Liver (tissue), 10 donors: ENCODE measurements at places on chromosomes 11 and 22. TPM values are rescaled to one million over a fixed set of nuclear protein-coding genes. Genes with fewer than 3 reads are reported as not detected.

DNA sequence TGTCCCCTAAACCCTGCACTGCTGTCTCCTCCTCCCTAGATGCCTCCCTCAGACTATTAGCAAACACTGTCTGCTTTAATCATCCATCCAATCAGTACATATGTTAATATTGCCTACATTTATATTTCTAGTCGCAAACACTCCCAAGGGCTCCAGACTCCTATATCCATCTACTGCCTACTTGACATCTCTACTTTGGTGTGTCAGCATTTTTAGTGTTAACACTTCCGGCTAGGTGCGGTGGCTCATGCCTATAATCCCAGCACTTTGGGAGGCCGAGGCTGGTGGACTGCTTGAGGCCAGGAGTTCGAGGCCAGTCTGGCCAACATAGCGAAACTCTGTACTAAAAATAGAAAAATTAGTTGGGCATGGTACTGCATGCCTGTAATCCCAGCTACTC lies 5.5 kb upstream of the THOC5 start:
- H3K27me3 ChIP-seq: no peaks in the 10 kb centered on the region
- peaks cover 32% of the 10 kb centered on the region for H3K36me3 ChIP-seq
- peaks cover 21% of the 10 kb centered on the region for H3K4me1 ChIP-seq

The LDHAL6A gene
- not detected for total RNA-seq

DNA sequence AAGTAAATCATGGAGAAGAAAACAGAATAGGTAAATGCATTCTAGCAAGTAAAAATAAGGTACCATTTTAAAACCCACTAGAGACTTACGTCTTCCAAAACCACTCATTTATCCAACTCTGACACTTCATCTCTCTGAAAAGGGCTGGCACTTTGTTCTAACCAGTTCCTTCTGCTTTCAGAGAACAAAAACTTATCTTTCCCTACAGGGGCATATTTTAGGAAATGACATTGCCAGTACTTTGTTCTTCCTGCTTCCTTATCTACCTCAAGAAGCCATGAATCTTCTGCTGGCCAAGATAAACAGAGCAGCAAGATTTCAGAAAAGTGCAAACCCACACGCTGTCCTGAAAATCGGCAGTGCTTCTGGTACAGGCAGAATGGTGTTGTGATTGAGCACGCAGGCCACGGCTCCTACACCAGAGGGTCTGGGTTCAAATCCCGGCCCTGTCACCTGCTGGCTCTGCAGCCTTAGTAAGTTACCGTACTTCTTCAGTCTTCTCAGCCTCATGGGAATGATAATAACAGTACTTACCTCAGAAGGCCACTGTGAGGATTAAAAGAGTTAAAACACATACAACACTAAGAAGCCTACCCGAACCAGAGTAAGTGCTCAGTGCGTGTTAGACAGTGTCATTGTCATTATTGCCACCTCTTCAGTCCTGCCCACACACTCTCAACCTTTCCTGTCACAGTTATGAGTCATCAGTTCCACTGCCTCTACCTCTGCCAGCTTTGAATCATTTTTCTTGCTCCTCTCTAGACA lies 11.0 kb downstream of the MPZL3 start:
- H3K27ac ChIP-seq: peak overlapping the region; percentile 21
- no peak for DNase-seq
- no peaks in the 10 kb centered on the region for H3K27me3 ChIP-seq

- H3K36me3 ChIP-seq: peaks cover 10% of the 10 kb centered on the region
- DNase-seq: no peak
- peak overlapping the region; percentile 88 for H3K4me3 ChIP-seq
- peaks cover 24% of the 10 kb centered on the region for H3K4me1 ChIP-seq
- H3K27me3 ChIP-seq: no peaks in the 10 kb centered on the region
Measured at GRCh38 chr11:209275-210121, 2.0 kb downstream of the RIC8A start.

The TTC38 gene
- 63.9 TPM for total RNA-seq

DNA sequence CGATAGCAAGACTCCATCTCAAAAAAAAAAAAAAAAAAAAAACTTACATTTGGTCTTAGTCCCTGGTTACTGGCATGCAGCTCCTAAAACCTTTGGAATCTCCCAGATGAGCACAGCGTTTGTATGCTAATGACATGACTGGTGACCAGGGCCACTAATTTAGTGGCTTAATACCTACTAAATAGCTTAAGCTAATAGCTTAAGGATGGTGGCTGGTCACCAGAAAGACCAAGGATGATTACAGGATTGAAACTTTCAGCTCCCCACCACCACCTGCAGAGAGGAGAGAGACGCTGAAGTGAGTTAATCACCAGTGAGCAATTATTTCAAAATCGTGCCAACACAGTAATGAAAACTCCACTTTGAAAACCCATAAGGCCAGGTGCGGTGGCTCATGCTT lies 37.1 kb downstream of the DENND5A start:
- H3K27me3 ChIP-seq: no peaks in the 10 kb centered on the region
- H3K4me1 ChIP-seq: peaks cover 10% of the 10 kb centered on the region
- DNase-seq: no peak
- H3K27ac ChIP-seq: no peak overlapping the region
- H3K36me3 ChIP-seq: no peaks in the 10 kb centered on the region

GRCh38 chr11:74397501-74398243 lies 561 bp downstream of the PGM2L1 start:
- no peak overlapping the region for H3K27ac ChIP-seq
- no peaks in the 10 kb centered on the region for H3K36me3 ChIP-seq
- H3K4me3 ChIP-seq: peak overlapping the region; percentile 48
- H3K4me1 ChIP-seq: no peaks in the 10 kb centered on the region
- no peaks in the 10 kb centered on the region for H3K27me3 ChIP-seq

- no peaks in the 10 kb centered on the region for H3K4me1 ChIP-seq
- peak; percentile 84 for DNase-seq
- H3K27me3 ChIP-seq: no peaks in the 10 kb centered on the region
- no peak overlapping the region for H3K4me3 ChIP-seq
- no peak overlapping the region for H3K27ac ChIP-seq
Measured at GRCh38 chr11:61947486-61948210, 2.5 kb upstream of the BEST1 start.

The RAG1 gene
- 4.3 TPM for total RNA-seq

- no peaks in the 10 kb centered on the region for H3K36me3 ChIP-seq
- H3K27me3 ChIP-seq: no peaks in the 10 kb centered on the region
- H3K27ac ChIP-seq: no peak overlapping the region
- peaks cover 7% of the 10 kb centered on the region for H3K4me1 ChIP-seq
- no peak overlapping the region for H3K4me3 ChIP-seq
Measured at GRCh38 chr11:114216796-114217180, 79.4 kb upstream of the NNMT start.

DNA sequence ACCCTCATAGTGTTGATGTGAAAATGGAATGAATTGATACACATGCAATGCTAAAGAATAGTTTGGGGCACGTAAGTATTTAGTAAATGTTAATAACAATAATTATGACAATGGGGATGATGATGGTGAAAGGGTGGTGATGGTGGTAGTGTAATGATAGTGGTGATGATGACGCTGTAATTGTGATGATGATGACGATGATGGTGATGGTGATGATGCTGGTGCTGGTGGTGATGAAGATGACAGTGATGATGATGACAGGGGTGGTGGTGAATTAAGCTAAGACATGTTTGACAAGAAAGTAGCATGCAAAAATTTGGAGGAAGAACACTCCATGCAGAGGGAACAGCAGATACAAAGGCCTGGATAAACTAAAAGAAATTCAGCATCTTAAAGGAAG lies 364.4 kb upstream of the API5 start:
- no peaks in the 10 kb centered on the region for H3K27me3 ChIP-seq
- H3K27ac ChIP-seq: no peak overlapping the region
- no peak overlapping the region for H3K4me3 ChIP-seq
- no peaks in the 10 kb centered on the region for H3K36me3 ChIP-seq
- DNase-seq: no peak

The HSCB gene
- 12.2 TPM for total RNA-seq

The OR56A1 gene
- total RNA-seq: under 0.01 TPM

The KCNJ11 gene
- 0.75 TPM for total RNA-seq

DNA sequence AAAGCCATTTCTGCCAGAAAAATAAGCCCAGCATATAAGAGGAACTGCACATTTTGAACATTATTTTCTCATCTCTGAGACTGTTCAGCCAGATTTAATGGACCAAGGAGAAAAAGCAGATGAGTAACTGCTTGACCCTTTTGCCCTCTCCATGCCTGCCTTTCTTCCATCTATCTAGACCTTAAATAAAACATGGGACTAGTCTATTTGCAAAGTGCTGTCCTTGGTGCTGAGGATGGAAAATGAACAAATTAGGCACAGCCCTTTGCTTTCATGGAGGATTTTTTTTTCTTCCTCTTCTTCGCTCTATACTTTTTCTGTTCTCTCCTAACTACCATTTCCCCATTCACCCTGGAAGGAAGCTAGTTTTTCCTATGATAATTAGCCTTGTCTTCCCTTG lies 361.3 kb downstream of the GRM5 start:
- DNase-seq: no peak
- no peaks in the 10 kb centered on the region for H3K4me1 ChIP-seq
- H3K4me3 ChIP-seq: no peak overlapping the region
- no peaks in the 10 kb centered on the region for H3K27me3 ChIP-seq
- no peak overlapping the region for H3K27ac ChIP-seq

The LRRN4CL gene
- total RNA-seq: 0.08 TPM

GRCh38 chr22:30444632-30445437 lies 19.3 kb downstream of the MTFP1 start:
- H3K4me3 ChIP-seq: no peak overlapping the region
- H3K27ac ChIP-seq: no peak overlapping the region
- DNase-seq: peak; percentile 83
- no peaks in the 10 kb centered on the region for H3K36me3 ChIP-seq
- no peaks in the 10 kb centered on the region for H3K27me3 ChIP-seq

GRCh38 chr22:26552466-26552865 lies 37.5 kb downstream of the TPST2 start:
- H3K27me3 ChIP-seq: no peaks in the 10 kb centered on the region
- DNase-seq: no peak
- H3K4me3 ChIP-seq: no peak overlapping the region
- peaks cover 84% of the 10 kb centered on the region for H3K4me1 ChIP-seq
- no peaks in the 10 kb centered on the region for H3K36me3 ChIP-seq

DNA sequence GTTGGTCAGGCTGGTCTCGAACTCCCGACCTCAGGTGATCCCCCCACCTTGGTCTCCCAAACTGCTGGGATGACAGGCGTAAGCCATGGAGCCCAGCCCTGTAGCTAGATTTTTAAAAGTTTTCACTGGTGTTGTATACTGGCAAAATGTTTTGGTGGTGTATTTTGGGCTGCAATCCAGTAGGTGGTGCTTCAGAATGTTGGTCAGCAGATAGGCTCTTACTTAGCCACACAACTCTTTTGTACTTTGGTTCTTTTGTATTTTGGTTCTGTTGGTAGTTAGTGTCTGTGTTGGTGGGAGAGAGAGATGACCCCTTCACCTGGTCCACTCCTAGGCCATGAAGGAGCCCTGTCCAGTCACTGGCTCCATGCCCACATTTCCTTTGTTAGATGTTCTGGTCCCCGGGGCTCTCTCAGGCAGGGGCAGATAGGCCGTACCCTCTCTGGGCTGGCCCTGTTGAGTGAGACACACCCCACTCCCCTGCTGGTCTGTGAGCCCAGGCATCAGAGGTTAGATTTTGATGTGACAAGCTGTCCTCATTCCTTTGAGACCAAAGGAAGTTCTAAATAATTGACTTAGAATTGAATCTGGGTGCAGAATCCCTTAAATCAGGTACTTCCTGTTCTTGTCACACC lies 123.8 kb downstream of the DDX10 start:
- no peaks in the 10 kb centered on the region for H3K27me3 ChIP-seq
- no peak for DNase-seq

The PHF21B gene
- total RNA-seq: not detected

- H3K27me3 ChIP-seq: no peaks in the 10 kb centered on the region
- DNase-seq: no peak
- no peak overlapping the region for H3K4me3 ChIP-seq
- H3K27ac ChIP-seq: no peak overlapping the region
Measured at GRCh38 chr11:11931461-11932055, 76.9 kb downstream of the DKK3 start.

The SPECC1L gene
- 16.3 TPM for total RNA-seq

GRCh38 chr11:94134651-94135512 lies 6.2 kb downstream of the PANX1 start:
- H3K36me3 ChIP-seq: no peaks in the 10 kb centered on the region
- H3K27ac ChIP-seq: peak overlapping the region; percentile 58
- no peak for DNase-seq
- H3K4me3 ChIP-seq: no peak overlapping the region
- peaks cover 37% of the 10 kb centered on the region for H3K4me1 ChIP-seq

- H3K36me3 ChIP-seq: no peaks in the 10 kb centered on the region
- no peaks in the 10 kb centered on the region for H3K4me1 ChIP-seq
- H3K27me3 ChIP-seq: no peaks in the 10 kb centered on the region
- H3K27ac ChIP-seq: no peak overlapping the region
- H3K4me3 ChIP-seq: no peak overlapping the region
Measured at GRCh38 chr11:90343673-90344072, 120.8 kb upstream of the CHORDC1 start.

- no peak for DNase-seq
- no peak overlapping the region for H3K4me3 ChIP-seq
- H3K27me3 ChIP-seq: no peaks in the 10 kb centered on the region
Measured at GRCh38 chr11:9855579-9856287, 191.9 kb downstream of the SWAP70 start.

The OR52E8 gene
- total RNA-seq: not detected

- no peaks in the 10 kb centered on the region for H3K27me3 ChIP-seq
- DNase-seq: no peak
- H3K4me3 ChIP-seq: peak overlapping the region; percentile 64
- no peaks in the 10 kb centered on the region for H3K36me3 ChIP-seq
- peaks cover 34% of the 10 kb centered on the region for H3K4me1 ChIP-seq
- peak overlapping the region; percentile 37 for H3K27ac ChIP-seq
Measured at GRCh38 chr22:28882545-28882877, 861 bp upstream of the ZNRF3 start.

The CDPF1 gene
- 6.1 TPM for total RNA-seq

- no peaks in the 10 kb centered on the region for H3K4me1 ChIP-seq
- no peaks in the 10 kb centered on the region for H3K27me3 ChIP-seq
- no peak overlapping the region for H3K27ac ChIP-seq
Measured at GRCh38 chr11:86291466-86292262, 10.4 kb upstream of the HIKESHI start.

The NEU3 gene
- total RNA-seq: 8.0 TPM

DNA sequence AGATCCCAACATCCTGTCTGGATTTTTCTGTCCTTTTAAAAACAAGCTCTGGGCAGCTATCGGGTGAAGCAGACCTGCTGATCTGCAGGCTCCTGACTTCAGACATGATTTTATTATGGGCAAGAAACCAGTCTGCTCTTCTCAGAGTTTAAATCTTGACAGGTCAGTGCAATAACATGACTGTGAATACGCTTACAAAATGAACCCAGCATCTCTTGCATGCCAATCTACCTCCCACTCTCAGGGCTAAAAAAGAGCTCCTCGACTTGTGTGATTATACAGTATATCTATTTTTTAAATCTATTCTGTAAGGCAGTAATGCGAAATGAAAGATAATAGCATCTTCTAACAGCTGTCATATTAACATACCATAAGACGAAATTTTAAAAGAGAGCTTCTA lies 18.7 kb upstream of the ASPHD2 start:
- no peaks in the 10 kb centered on the region for H3K4me1 ChIP-seq
- H3K27me3 ChIP-seq: no peaks in the 10 kb centered on the region
- no peak for DNase-seq
